ENCODE measurements at places on chromosomes 4 and X.

DNA sequence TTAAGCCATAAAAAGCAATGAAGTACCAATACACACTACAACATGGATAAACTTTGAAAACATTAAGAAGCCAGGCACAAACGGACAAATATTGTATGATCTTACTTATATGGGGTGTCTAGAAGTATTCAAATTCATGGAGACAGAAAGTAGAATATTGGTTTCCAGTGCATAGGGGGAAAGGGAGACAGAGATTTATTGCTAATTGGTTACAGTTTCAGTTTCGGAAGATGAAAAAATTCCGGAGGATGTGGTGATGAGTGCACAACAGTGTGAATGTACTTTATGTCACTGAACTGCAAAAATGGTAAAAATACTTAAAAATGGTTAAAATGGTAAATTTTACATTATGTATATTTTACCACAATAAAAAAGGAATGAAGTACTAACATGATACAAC is 5.1 kb upstream of the PRDX4 start:
- DNase-seq, result peak; percentile 68

DNA sequence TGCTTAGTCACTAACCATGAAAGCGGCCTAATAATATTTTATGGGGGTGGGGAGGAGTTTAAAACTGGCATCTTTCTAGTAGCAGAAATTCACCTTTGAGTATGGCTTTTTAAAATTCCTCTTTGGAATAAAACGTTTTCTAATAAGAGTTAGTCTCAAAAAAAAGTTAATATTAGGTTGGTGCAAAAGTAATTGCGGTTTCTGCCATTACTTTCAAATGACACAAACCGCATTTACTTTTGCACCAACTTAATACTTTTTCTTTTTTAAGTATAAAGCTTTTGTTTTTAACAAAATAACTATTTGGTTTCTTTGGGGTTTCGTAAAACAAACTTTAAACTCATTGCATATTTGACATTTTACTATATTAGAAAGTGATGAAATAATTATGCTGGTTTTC is 68.4 kb downstream of the FBXO8 start:
- DNase-seq, result no peak

DNA sequence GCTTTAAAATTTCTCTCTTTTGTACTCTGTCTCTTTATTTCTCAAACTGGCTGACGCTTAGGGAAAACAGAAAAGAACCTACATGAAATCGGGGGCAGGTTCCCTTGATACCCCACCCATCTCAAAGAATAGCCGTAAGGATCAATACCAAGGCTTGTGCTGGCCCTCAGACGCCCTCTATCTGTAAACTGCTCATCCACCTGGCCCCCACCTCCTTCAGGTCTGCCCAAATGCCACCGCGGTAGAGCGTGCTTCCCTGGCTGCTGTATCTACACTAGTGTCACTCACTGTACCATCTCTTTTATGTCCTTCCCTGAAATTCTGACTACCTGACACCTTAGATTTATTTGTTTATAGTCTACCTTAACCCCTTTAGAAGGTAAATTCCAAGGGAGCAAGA is 62.8 kb downstream of the SMIM20 start:
- no peak for DNase-seq

GRCh38 chr4:181799561-181800069 is 443.6 kb upstream of the TENM3 start:
- DNase-seq, result no peak

DNA sequence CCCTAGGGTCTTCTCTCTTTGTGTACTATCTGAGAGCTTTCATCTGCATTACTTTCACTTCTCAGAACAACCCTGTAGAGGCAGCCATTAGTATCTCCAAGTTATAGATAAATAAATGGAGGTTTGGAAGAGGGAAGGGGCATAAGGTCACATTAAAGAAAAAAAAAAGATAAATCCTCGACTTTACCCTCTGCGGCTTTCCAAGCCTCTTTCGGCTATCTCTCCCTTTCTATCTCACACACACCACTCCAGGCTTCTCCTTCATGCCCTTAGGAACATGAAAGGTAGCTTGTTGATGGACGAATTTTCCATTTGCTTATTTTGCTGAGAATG is 660 bp upstream of the ARHGEF9 start:
- DNase-seq, result no peak

- DNase-seq, result no peak
Measured at GRCh38 chrX:49029876-49030275, 13.3 kb downstream of the TFE3 start.

DNA sequence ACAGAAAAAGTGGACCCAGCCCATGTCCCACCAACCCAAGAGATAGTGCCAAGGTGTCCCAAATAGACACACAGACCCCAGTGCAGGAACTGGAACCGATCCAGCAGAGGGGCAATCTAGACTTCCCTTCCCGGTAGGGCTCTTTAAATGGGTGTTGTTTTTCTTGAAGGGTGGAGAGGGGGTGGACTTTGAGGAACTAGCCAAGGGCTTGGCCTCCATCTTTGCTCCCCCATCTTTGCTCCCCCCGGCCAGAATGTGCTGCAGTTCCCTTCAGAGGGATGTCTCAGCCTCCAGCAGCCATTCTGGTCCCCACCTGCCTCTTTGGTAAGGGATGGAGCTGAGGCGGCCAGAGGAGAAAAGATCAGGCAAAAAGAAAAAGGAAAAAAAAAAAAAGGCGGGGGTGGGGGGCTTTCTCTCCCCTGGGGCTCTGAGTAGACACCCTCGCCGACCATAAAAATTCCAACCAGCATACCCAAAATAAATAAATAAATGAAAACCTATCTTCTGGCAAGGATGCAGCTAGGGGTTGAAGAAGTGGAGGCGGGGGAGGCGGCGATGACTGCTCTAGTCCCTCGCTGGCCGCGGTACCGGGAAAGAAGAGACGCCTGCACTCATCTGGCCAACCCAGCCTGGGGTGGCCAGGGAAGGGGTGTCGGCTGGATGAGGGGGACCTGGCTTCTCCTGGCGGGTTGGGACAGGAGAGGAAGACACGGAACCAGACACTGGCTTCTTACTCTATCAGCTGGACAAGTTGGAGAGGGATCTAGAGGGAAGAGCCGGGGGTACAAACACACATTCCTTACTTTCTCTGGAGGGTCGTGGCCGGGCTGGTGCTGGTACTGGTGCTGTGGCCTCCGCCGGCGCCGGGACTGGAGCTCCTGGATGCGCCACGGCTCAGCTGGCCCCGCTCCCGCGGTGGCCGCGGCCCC is 38.5 kb upstream of the IQSEC2 start:
- no peak for DNase-seq

- no peak for DNase-seq
Measured at GRCh38 chrX:80139564-80139963, 125.0 kb downstream of the TBX22 start.

DNA sequence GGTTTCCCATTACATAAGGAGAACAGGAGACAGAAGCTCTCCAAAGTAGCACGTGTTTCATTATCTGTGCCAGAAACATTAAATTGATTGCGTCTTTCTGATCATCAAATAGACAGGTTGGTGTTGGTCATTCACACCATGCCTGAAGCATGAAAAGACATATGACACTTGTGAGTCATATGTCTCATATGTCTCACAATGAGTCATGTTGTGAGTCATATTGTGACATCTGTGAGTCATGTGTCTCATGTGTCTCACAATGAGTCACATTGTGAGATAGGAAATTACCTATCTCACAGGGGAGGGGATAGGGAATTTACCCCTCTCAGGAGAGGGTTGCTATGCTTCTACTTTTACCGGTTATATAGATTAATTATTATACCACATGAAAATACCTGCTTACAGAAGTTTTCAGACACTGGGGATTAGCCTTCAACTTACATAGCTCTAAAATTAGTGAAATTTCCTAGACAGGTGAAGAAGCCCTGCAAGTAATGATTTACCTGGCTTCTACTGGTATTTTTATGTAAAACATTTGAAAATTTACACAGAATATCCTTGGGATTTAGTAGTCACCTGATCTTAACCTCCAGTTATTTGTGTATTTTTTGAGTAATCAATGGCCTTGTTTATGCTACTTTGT is 80.8 kb downstream of the NPFFR2 start:
- peak; percentile 83 for DNase-seq

DNA sequence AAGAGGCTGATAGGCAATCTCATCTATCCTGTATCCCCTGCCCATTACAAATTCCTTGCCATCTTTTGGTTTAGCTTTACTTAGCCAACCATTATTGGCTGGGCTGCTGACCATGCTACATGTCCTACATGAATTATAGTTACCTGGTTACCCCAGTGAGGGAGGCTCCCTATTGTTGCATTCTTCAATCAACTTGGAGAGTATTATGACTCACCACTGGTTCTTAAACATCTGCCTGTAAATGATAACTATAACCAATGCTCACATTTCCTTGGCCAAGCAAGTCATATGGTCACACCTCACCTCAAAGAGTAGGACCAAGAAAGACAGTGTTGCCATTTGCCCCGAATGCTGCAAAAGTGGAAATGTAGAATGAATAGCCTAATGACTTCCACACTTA is 297.6 kb downstream of the IL15 start:
- DNase-seq, result no peak

DNA sequence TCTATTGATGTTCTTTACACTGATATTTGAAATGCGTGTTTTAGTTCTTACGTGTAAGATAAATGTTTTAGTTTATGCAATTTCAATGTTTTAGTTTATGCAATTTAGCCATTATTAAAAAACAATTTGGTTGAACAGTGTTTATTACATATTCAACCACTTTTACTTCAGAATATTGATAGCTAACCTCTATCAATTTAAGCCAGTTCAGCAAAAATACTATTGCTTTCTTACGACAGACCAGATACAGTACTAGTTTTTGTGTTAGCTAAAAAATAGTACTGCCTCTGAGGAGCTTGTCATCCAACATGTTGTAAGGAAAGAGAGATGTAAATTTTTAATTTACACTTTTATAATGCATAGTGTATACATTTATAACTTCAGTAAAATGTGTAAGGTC is 361.7 kb upstream of the FAT1 start:
- DNase-seq, result no peak

DNA sequence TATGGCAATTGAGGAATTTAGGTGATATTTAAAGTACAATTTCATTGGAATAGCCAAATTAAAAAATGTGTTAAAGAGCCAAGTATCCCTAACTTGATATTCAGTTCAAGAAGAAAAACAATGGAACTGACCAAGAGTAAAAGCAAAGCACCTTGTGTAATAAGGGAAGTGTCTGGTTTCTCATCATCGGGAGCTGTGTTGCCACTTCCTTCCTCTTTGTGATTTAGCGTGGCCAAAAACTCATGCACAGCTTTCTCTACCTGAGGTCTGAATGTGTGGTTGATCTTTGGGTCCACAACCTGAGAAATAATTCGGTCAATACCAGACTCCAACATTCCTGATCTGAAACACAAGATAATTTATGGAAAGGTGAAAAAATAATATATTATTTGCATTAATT is 12.4 kb downstream of the BOD1L1 start:
- DNase-seq, result peak; percentile 34

- DNase-seq, result no peak
Measured at GRCh38 chr4:99091216-99091575, 2.6 kb upstream of the ADH5 start.

DNA sequence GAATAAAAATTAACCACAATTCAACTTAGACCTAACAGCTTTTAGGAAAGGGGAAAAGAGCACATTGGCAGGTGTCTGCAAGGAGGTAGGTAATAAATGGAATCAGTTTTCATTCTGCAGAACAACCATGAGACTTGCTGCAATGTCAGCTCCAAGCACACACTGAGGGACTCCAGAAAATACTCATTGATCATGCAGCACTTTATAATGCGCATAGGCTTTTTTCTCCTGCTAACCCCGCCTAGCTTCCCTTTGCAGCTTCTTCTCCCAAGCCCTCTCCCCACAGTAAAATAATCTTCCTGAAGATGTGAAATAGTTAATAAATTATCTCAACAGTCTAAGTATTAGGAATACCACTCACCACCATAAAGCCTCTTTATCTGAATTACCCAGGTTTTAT is 36.9 kb downstream of the ANKRD17 start:
- DNase-seq, result no peak

DNA sequence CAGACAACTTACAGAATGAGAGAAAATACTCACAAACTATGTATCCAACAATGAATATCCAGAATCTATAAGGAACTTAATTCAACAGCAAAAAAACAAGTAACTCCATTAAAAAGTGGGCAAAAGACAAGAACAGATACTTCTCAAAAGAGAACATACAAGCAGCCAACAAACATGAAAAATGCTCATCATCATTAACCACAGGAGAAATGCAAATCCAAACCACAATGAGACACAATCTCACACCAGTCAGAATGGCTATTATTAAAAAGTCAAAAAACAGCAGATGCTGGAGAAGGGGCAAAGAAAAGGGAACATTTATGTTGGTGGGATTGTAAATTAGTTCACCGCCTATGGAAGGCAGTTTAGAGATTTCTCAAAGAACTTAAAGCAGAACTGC is 150.3 kb downstream of the FGF16 start:
- DNase-seq, result no peak

- DNase-seq, result no peak
Measured at GRCh38 chrX:141341341-141341740, 99.0 kb upstream of the SPANXC start.

- no peak for DNase-seq
Measured at GRCh38 chr4:146224326-146224966, 10.1 kb downstream of the REELD1 start.

DNA sequence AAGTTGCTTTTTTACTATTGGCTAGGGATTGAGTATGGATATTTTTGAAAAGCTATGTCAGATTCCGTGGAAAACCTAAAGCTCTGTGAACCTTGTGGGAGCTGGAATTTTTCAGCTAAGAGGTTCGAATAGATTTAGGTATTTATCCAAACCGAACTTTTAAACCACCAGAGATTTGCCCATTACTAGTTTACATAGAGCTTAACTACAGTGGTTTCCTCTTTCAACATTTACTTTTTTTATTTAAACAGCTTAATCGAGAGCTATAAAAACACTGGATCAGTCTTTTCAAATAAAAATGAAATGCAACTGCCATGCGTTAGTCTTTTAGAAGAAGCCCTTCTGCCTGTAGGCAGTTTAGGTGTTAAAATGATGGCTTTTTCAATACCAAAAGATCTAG is 377.0 kb downstream of the RPA4 start:
- no peak for DNase-seq

DNA sequence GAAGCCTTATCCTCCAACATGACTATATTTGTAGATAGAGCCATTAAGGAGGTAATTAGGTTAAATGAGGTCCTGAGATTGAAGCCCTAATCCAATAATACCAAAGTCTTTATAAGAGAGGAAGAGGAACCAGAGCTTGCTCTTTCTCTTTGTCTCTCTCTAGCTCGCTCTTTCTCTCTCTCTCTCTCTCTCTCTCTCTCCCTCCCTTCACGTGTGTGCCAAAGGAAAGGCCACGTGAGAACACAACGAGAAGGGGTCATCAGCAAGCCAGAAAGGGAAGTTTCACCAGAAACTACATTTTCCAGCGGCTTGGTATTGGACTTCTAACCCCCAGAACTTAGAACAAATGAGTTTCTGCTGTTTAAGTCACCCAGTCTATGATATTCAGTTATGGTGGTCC is 1540.5 kb downstream of the C4orf33 start:
- no peak for DNase-seq

DNA sequence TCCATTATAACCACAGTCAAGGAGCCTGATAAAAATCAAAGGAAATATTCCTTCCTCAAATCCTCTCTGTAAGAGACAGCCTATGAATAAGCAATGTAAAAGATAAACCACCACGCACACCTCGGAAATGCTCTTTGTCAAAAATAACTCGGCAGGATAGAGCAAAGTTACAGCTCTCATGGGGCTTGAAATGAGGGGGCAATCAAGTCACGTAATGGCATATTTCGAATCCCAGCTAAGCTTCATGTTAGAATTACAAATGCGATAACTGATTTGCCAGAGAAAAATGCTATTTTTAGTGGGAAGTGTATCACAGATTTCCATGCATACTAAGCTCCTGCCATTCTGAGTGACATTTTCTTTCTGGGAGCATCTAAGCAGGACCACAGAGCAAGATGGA is 49.4 kb downstream of the EVC2 start:
- no peak for DNase-seq

GRCh38 chr4:153295131-153295755 is 49.2 kb upstream of the MND1 start:
- DNase-seq, result no peak
